ENCODE measurements at places on chromosomes 5 and 9.

- no peak for DNase-seq
Observed at GRCh38 chr9:82757924-82758323, 305.0 kb downstream of the RASEF start.

DNA sequence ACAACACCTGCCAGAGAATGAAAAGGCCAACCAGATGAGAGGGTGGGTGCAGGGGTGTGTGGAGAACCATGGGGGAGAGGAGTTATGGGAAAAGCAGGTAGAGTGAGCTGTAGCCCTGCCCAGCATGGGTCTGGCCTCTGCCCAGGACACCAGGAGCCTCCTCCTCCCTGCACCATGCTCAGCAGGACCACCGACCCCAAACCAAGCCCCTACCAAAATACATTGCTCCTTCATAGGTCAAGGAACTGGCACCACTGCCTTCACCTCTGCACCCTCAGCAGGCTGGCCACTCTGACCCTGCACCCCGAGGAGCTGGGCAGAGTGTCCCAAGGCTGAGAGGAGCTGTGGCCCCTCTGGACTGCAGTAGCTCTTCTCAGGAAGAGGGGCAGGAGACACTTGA lies 102.0 kb downstream of the NSG2 start:
- no peak for DNase-seq

GRCh38 chr5:57642698-57643097 lies 160.1 kb upstream of the ACTBL2 start:
- DNase-seq: no peak

DNA sequence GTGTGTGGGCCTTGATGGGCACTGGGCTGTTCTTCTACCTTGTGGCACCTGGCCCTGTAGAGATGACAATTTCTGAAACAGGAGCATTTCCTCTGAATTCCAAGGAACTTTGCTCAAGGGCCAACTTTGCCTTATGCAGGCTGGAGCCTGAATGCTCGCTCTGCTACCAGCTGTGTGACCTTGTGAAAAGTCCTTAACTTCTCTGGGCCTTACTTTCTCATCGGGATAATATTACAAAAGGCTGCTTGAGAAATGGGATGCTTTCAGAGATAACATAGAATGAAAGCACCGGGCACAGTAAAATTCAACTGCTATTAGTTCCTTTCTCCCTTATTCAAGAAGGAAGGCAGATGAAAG lies 58.8 kb downstream of the GADD45G start:
- no peak for DNase-seq

- DNase-seq: no peak
Observed at GRCh38 chr5:133129950-133130349, 78.1 kb downstream of the HSPA4 start.

DNA sequence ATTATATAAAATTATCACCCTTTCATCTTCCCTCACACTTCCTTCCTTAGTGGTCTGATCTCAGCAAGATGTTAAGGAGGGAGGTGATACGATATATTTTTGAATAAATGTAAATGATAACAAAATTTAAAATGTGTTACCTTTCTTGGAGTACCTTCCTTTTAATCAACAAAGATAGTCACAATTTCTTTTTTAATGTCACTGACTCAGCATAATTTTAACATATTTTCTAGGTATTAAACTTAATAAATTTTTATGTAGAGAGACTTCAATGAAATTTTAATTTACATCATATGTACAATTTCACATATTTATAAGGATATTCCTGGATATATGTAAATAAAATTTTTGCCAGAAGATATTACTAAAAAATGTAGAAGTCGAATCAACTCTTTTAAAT lies 125.0 kb upstream of the FBN2 start:
- no peak for DNase-seq

DNA sequence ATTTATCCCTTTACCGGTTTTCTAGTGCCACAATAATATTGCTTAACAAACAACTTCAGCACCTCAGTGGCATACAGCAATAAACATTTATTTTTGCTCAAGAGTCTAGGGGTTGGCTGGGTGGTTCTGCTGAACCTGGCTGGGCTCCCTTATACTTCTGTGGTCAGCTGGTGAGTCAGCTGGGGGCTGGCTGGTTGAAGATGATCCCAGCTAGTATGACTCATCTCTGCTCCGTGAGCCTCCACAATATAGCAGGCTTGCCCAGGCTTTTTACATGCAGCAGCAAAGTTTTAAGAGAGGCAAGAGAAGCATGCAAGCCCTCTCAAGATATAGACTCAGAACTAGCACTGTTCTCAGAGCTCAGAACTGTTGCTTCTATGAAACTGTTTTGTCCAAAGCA lies 523.5 kb upstream of the CLINT1 start:
- no peak for DNase-seq

DNA sequence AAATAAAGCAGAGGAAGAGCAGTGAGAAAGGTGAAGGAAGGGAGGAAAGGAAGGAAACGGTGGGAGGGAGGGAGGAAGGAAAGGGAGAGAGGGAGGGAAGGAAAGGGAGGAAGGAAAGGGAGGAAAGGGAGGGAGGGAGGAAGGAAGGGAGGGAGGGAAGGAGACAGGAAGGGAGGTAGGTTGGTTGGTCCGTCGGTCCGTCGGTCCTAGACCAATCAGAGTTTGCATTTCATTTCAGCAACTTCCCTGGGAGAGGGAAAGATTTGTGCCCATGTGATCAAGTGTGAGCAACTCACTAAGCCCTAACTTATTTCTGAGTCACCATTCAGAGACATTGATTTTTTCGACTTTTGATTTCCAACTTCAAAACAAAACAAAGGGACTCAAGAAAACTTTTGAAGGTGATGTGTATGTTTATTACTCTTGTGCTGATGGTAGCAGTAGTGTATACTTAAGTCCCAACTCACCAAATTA lies 18.8 kb downstream of the NANS start:
- no peak for DNase-seq

GRCh38 chr5:61275841-61276240 lies 56.2 kb upstream of the ZSWIM6 start:
- no peak for DNase-seq

DNA sequence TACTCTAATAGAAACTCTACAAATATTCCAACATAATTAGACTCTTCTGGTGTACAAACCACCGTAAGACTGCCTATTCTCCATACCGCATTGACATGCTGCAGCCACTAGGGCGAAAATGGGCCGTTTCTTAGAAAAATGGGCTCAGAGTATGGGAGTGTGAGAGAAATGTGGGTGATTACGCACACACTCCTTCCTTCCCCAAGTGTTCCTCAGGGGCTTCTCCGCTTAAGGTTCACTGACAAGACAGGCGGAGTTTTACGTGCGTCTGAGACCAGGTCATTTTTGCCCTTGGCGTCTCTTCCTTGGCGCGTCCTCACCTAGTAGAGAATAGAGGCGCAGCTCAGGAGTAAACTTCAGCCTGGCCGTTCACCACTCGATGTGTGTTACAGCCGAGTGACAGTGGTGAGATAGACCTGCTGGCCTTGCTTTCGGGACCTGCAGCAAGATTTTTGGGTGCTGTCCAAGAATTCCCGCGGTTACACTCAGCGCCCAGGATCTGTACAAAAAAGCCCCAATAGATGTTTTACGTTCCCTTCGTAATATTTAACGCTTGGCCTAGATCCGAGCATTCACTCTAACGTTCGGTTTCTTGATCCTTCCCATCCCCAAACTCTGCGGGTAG lies 1.8 kb upstream of the NTRK2 start:
- peak; percentile 46 for DNase-seq

- no peak for DNase-seq
Observed at GRCh38 chr5:32021771-32022170, 152.3 kb downstream of the GOLPH3 start.

GRCh38 chr5:2011481-2012411 lies 129.0 kb upstream of the IRX4 start:
- no peak for DNase-seq

- DNase-seq: no peak
Observed at GRCh38 chr5:100794218-100794617, 108.9 kb downstream of the ST8SIA4 start.

- no peak for DNase-seq
Observed at GRCh38 chr9:110456681-110457080, 119.0 kb upstream of the TXNDC8 start.

- no peak for DNase-seq
Observed at GRCh38 chr9:85416715-85417114, 325.0 kb downstream of the AGTPBP1 start.

DNA sequence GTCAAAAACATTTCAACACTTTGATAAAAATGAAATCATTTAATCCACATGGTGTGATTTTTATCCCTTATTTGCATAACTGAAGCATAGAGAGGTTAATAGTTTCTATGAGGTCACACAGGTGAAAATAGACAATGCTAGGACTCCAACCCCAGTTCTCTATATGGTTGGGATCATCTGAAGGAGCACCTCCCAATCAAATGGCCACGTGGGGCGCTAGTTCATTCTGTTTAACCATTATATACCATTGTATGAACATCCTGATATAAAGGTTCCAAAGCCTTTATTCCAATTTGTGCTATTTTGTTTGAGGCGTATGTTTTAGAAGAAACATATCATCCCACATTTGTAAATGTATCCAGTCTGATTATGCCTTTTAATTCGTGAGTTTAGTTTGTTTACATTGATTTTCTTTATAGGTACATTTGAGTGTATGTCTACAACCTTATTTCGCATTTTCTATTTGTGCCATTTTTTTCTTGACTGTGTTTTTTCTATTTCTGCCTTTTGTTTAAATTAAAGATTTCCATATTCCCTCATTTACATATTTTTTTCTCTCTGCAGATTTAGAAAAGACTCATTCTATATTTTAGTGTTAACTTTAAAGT lies 1092.0 kb downstream of the MAT2B start:
- DNase-seq: no peak

GRCh38 chr9:132231019-132231701 lies 69.3 kb downstream of the NTNG2 start:
- DNase-seq: no peak

DNA sequence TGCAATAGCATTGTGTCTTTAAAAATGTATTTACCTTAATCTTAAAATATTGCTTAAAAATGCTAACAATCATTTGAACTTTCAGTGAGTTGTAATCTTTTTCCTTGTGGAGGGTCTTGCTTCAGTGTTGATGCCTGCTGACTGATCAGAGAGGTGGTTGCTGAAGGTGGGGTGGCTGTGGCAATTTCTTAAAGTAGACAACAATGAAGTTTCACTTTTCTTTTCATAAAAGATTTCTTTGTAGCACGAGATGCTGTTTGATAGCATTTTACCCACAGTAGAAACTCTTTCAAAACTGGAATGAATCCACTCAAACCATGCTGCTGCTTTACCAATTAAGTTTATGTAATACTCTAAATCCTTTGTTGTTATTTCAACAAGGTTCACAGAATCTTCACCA lies 50.8 kb downstream of the NR3C1 start:
- no peak for DNase-seq
